Upper lobe of right lung (tissue), 1 donor: ENCODE measurements at places on chromosomes 5 and 9.
A peak's percentile ranks its signal among the peaks of the same experiment; 100 is the strongest.

DNA sequence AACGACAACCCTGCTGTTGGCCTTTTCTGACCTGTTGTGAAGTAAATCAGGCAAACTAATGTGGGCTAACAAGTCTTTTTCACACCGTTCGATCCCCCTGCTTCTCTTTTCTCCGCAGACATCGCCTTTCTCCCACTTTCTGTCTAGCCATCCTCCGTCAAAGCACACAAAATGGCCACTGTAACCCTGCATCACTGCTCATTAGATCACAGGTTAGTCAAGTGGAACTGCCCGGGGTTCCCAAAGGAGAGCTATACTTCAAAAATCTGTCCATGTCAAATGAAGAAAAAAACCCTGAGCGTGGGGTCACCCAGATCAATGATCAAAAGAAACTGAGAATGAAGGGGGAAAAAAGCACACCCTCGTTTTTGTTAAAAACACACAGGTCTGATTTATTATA, 212.1 kb downstream of the ARL15 start:
- no peak for DNase-seq

DNA sequence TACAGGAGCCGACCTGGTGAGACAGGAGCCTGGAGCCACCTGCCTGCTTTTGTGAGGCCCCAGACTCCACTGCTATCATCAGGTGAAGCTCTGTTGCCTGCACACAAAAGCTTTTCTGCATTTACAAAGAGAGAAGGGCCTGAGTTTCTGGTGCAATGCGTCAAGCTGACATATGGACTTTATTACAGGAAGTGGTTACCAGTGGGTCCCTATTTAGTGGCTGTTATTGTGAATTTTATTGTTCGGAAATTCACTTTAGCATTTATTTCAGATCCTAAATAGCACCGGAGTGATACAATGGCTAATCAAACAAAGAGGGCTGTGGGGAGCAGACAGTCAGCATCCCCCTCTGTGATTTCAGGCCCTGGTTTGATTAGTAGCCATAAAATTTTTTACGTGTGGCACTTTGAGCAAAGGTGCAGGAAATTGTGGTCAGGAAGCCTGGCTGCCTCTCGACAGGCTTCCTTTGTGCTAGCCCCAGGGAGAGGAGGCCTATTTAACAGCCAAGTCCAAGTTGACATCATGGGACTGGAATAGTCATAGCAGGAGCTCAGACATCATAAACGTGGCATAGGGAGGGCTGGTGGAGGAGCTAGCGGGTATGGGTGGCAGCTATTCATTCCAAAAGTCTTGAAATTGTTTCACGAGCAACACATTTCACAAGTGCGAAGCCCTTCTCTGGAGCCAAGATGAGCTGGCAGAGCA, 8.4 kb downstream of the TGFBI start:
- DNase-seq, result peak; percentile 18

- DNase-seq, result no peak
Observed at GRCh38 chr5:29276371-29276770, 1917.1 kb upstream of the CDH6 start.

- no peak for DNase-seq
Observed at GRCh38 chr5:147189109-147189424, 45.8 kb upstream of the STK32A start.

GRCh38 chr9:13648676-13649075, 369.2 kb upstream of the MPDZ start:
- DNase-seq, result no peak

DNA sequence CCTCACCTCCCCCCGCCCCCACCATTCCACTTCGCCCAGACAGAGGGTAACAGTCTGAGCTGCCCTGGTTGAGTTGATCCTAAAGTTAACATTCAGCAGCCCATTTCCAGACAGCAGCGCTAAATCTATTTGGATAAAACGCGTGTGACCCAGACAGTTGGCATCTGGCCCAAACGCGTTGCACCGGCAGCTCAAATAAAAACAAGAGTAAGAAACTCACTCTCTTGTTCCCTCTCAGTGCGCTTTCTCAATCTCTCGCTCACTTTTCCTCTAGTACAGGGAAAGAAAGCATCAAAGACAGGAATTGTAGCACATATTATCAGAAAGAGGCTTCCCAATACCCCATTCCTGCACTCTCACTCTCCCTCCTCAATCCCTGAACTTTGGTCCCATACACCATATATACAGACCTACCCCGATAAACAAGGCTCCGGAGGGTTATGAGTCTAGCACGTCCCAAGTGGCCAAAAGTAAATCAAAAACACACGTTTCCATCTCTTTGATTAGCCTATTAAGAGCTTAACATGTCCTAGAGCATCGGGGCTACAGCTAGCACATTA, 1.3 kb downstream of the ADAMTS6 start:
- DNase-seq, result peak; percentile 76

DNA sequence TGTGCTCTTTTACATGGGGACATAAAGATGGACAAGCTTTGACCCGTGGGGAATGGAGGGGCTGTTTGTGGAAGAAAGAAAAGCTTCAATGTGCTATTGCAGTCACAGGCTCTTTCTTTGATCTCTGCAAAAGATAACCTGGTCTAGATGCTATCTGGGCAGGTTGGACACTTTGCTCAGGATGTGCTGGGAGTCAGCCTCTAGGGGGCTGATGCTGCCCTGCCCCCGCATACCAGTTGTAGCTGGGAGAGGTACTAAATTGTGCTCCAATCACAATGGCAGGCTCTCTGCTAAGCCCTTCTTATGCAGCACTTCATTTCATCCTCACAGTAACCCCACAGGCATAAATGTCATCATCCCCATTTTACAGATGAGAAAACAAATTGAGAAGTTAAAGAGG, 67.2 kb downstream of the PSD2 start:
- DNase-seq, result no peak

GRCh38 chr5:53950621-53951020, 359.8 kb downstream of the ARL15 start:
- DNase-seq, result no peak

DNA sequence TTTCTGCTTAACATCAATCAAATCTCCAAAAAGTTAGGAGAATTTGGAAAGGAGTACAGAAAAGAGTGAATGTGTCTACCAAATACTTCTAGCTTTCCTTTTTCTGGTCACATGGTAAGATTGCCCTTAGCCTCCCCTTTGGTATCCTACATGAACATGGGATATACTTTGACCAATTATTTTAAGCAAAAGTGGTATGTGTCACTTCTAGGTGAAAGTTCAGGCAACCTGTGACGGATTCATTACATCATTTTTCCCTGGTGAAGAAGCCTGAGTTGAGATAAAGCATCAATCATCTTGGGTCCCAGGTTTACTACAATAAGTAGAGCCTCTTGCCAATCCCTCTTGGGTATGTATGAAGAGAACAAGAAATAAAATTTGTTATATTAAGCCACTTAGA, 419.2 kb downstream of the PDE4D start:
- no peak for DNase-seq

DNA sequence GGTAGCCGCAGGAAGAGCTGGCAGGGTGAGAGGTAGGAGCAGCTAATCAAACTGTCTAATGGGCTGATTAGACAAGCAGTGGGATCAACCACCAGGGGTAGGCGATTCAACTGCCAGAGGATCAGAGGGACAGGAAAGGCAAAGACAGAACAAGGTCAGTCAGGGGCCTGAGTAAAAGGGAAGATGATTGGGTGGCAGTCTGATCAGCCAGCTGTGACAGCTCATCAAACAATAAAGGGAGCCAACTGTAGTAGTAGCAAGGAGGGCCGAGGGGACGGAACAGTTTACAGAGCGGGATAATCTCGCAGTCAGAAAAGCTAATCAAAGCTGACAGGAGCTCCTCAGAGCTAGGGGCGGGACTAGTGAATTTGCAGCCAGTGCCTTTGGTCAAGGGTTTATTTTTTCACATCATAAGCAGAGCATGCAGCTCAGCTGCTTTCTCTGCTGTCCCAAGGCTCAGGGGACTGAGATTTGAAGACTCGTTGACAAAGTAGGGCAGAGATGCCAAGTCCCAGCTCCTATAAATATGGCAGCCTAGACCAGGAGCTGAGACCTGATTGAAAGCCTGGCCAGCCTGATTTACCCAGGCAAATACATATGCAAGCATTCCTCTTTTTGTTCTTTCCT, 418.2 kb downstream of the GABRG2 start:
- no peak for DNase-seq

GRCh38 chr5:17400724-17401469, 97.1 kb upstream of the TAF11L2 start:
- DNase-seq, result no peak

- no peak for DNase-seq
Observed at GRCh38 chr9:83385317-83385716, 152.9 kb downstream of the FRMD3 start.

- no peak for DNase-seq
Observed at GRCh38 chr5:143682246-143682905, 129.6 kb upstream of the HMHB1 start.

DNA sequence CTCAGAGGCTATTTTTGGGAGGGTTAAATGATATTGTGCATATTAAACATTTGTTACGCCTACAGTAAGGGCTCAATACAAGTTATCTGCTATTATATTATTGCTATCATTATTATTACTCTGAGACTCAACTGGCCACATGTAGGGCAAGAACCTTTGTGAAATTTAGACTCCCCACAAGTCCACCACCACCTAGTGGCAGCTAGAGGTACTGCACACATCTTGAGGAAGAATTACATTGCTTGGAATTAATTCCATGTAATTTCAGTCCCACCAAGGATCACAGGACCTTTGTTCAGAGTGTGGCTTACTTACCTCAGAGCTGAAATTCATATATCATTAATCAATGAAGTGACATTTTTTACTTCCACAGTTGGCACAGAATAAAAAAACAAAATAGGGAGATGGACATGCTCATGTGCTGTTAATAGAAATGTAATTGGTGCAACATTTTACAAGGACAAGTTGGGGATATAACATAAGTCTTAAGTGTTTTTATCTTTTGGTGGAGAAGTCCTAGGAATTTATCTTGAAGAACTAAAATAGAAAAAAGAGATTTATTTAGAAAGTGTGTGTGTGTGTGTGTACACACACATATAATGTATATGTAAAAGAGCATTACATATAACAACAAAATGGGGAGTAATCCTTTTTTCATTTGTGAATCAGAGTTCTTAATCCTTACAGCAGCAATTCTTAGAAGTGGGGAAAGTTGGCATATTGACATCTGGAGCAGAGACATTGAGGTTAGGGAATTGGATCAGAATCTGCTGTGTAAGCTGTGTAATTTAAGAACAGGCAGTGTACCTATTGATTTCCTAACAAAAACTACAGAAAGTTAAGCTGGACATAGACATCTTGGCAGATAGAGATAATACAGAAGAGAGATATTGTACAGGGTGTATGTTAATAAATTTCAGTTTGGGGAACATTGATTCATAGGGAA, 11.2 kb downstream of the MSANTD3 start:
- DNase-seq, result no peak

DNA sequence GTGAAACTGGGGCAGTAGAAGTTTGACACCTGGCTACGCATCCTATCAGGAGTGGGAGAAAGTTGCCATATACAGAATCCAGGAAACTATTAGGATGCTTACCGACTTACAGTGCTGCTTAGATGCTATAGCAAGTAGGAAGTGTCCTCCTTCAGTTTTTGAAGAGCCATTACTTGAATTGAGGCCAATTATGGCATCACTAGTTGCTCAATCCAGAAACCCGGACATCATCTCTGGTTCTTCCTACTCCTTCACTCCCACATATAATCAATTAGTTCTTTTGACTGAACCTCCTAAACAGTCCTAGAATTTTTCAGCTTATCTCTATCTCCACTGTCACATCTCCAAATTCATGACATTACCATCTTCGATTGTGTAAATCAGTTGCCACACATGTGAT, 41.8 kb upstream of the UGCG start:
- no peak for DNase-seq

DNA sequence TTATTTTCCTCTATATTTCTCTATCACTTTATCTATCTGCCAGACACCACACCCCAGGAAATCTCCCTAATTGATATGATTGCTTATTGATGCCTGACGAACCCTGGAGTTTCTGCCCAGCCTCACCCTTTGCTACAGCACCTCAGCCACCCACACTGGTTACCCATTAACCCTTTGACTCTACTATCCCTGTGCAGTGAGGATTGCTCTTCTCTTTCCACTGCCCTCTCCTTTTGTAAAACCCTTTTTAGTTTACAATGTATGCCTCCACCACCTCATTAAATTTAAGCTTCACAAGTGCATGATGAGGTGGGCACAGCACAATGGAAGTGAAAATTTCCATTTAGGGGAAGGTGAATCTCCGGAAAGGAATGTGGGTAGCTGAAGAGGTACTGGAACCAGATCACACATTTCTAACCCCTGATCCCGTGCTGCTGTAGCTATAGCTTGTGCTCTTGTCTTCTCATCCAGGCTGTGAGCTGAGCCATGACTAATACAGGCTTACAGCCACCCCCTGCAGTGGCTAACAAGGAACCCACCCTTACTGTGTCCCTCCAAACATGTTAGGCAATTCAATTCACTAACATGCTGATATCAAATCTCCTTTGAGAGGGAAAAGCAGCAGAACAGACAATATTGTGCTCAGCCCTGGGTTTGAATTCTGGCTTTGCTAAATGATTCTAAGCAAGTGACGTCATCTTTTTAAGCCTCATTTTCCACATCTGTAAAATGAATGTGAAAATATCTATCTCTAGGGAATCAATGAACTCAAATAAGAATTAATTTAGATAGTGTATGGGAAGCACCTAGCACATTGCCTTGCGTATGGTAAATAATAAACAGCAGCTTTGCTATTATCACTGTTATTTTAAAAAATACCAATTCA, 186.9 kb upstream of the TRIM32 start:
- no peak for DNase-seq

GRCh38 chr5:151062405-151063141, 18.3 kb downstream of the TNIP1 start:
- DNase-seq, result peak; percentile 21
